ENCODE measurements at places on chromosomes 11 and 22.

GRCh38 chr11:130478204-130478701 is 29.8 kb downstream of the ADAMTS15 start:
- DNase-seq: no peak

- DNase-seq: no peak
Observed at GRCh38 chr11:1832920-1833295, 1.9 kb upstream of the SYT8 start.

- DNase-seq: no peak
Observed at GRCh38 chr22:39522567-39523300, 2.4 kb downstream of the ATF4 start.

- DNase-seq: no peak
Observed at GRCh38 chr22:35021161-35021560, 44.8 kb upstream of the ISX start.

- DNase-seq: no peak
Observed at GRCh38 chr11:45095691-45096010, 50.8 kb upstream of the PRDM11 start.

GRCh38 chr11:111423250-111423615 is 44.2 kb upstream of the POU2AF1 start:
- no peak for DNase-seq

GRCh38 chr11:94802501-94802900 is 34.3 kb downstream of the AMOTL1 start:
- no peak for DNase-seq

- no peak for DNase-seq
Observed at GRCh38 chr22:33000342-33001280, 57.6 kb downstream of the SYN3 start.

GRCh38 chr11:28464252-28464867 is 356.2 kb downstream of the METTL15 start:
- no peak for DNase-seq

DNA sequence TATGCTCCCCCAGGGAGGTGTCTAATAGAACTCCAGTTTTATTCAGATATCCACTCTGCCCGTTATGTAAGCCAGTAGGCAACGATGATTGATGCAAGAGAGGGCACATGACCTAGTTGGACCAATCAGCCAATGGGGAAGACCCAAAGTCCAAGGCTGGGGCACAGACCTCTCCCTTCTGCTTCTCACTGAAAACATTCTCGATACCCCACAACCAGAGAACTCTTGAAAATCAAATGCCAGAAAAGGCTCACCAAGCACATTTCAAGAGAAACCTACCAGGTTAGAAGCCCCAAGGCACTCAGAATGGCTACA is 7.4 kb downstream of the HIRA start:
- no peak for DNase-seq

- DNase-seq: no peak
Observed at GRCh38 chr22:28909375-28909774, 26.0 kb downstream of the ZNRF3 start.

DNA sequence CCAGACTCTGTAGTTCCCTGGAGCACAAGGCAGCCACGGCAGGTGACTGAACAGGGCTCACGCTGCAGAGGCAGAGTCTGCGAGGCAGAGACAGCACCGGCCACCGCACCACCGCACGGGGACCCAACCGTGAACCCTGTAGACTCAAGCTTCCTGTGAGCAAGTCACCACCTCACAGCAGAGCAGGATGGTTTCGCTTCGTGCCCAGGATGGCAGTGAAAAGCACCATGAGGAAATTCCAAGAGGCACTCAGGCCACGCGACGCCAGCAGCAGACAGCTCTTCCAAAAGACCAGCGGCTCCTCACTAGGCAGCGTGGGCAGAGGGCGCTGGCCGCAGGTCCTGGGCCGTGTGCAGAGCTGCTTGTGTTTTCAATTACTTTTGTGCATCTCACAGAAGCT is 24.5 kb downstream of the BRD1 start:
- DNase-seq: no peak

DNA sequence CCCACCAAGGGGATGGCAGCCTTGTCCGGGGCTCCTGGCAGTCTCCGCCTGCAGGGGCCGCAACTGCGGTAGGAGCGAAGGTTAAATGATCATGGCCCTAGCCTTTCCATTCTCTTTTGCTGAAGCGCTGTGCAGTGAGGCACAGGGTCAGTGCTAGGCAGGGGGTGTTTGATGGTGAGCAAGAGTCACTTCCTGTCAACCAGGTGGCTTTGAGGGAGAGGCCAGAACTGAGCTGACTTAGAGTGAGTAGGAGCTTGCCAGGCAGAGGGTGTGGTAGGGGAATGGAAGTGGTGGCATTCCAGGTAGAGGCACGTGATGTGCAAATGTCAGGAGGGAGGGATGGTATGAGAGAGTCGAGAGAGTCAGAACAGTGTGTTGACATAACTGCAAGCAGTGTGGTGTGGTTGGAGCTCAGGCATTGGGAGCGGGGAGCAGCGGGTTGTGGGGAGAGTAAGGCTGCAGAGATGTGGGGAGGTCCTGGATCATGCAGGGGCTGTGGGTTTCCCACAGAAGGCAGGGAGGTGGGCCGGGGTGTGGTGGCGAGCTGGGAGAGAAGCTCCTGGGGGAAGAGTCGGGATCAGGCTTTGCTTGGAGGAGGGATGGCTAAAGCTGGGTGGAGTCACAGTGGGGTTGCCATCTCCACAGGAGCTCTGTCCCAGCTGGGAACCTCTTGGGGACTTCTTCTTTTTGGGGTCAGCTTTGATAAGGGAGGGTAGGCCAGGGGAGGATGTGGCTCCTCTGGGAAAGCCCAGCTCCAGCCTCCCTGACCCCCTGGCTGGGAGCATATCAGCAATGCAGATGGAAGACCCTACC is 33.3 kb downstream of the AMPD3 start:
- no peak for DNase-seq

- no peak for DNase-seq
Observed at GRCh38 chr11:130737041-130737830, 179.0 kb downstream of the SNX19 start.

DNA sequence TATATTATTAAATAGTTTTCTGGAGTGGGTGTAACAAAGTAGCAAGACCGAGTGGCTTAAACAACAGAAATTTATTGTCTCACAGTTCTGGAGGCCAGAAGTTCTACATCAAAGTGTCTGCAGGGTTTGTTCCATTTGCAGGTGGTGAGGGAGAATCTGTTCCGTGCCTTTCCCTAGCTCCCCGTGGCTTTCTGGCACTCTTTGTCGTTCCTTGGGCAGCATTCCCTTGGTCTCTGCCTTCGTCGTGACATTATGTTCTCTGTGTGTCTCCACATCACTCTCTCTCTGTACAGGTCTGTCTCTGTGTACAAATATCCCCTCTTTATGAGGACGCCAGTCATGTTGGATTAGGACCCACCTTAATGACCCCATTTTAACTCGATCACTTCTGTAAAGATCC is 38.2 kb downstream of the LDLRAD3 start:
- DNase-seq: no peak

DNA sequence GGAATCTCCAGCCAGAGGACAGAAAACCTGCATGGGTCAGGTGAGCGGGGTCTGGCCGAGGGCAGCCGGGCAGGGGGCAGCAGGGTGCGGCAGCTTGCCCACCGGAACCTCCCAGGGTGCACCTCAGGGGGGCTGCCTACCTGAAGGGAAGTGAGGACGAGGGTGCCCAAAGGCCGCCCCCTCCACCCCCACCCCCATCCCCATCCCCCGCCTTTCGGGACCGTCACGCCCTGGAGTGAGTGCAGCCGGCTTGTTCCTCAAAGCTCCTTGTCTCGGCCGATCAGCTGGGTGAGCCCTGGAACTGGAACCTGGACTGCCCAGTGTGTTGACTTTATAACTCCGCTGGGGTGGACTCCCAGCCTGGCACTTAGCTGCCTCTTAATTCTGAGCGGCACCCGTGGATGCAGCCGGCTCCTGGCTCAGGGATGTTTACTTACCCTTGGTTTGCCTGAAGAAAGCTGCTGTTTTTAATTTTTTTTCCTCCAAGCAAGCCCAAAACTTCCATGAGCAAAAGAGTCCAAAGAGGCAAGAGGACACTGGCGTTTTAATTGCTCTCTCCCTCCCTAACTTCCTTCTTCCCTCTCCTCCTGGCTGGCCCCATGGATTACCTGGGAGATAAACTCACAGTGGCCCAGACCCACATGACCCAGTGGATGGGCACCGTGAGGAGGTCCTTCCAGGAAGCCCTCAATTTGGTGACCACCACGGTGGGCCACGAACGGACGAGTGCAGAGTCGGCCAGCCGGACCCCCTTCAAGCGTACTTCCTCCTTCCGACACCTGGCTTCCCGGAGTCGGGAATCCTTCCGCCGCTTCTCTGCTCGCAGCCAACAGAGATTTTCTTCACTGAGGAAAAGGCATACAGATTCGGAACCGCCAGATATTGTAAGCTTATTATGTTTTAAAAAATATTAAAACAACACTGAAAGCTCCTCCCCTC is 87.8 kb upstream of the CRYBB3 start:
- DNase-seq: no peak

DNA sequence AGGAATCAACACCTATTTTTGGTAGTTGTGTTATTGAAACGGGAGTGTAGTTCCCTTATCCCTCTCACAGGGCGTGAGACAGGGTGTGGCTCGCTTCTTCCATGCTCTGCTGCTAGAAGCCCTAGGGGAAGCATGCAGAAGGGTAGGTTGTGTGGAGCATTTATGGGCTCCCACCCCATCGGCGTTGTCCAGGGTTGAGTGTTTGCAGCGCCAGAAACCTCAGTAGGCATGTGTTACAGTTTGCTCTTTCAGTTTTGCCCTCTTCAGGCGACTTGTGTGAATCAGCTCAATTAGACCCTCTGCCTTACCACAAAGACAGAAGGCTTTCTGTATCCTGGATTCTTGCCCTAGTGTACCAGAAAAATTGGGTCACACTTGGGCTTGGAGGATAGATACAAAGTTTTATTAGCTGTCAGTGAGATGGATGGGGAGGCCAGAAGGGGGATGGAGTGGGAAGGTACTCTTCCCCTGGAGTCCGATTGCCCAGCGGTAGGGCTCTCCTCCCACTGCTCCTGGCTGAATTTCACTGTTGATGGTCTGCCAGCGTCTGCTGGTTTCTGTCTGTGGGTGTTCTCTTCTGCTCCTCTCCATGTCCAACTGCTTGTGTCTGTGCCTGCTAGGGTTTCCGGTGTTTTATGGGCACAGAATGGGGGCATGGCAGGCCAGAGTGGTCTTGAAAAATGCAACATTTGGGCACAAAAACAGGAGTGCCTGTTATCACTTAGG is 358.3 kb upstream of the CTSC start:
- DNase-seq: no peak

- DNase-seq: no peak
Observed at GRCh38 chr11:32456864-32457263, 21.5 kb upstream of the WT1 start.

DNA sequence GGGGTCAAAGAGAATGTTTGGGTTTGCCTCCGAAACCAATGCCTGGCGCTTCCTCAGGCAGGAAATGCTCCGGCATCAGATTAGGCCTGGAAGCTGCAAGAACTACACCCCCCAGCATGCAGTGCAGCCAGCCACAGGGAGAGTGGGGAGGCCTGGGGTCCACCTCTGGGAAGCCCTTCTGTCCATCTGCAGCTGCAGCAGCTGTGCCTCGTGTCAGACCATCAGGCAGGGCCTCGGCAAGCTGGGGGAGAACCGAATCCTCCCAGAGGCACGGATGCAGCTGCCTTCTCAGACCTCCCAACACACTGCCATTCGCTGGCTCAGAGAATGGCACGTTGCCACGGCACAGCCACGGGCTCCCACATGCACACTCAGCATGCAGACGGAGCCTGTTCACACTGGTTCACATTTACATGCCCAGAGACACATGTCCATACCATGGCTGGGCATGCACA is 57.4 kb downstream of the NECTIN1 start:
- DNase-seq: no peak

- no peak for DNase-seq
Observed at GRCh38 chr11:44824300-44824704, 97.5 kb downstream of the TSPAN18 start.

DNA sequence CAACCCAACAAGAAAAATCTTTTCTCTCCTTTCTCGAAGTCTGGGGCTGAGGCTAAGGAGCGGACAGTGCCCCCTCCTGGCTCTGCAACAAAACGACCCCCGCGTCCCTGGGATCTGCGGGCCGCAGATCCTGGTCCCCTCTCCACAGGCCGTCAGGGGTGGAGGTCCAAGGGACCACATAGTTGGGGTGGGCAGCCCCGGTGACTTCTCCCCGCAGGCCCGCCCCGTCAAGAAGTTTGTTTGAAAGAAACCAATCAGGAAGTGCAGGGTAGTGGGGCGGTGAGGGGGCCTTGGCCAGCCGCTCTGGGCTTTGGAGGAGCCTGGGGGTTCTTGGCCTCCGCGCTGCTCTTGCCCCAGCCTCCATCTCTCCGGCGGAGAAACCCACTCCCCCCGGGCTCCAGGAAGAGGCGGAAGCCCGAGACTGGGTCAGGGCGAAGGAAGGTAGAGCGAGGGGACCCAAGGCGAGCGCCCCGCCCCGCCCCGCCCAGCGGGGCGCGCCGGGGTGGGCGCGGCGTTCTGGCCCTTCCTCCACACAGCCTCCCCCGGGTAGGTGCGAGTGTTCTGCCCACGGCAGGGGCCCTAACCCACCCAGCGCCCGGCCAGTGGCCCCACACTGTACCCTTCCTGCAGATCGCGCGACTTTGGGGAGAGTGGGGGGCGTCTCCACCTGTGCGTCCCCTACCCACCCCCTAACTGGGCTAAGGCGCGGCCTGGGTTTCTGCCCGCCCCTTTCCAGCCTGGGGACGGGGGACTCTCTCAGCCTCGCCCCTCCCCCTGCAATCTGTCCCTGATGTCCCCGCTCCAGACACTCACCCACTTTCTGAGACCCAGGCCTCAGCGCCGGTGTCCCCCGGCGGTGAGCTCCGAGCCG is 1.3 kb downstream of the TP53I11 start:
- DNase-seq: peak; percentile 36

GRCh38 chr22:32411829-32412592 is at the start of gene RTCB:
Gene RTCB, minus strand, starts transcription at chr22:32412247. Its CDS starts 91 bp downstream, at chr22:32412156.
- DNase-seq: peak; percentile 72

DNA sequence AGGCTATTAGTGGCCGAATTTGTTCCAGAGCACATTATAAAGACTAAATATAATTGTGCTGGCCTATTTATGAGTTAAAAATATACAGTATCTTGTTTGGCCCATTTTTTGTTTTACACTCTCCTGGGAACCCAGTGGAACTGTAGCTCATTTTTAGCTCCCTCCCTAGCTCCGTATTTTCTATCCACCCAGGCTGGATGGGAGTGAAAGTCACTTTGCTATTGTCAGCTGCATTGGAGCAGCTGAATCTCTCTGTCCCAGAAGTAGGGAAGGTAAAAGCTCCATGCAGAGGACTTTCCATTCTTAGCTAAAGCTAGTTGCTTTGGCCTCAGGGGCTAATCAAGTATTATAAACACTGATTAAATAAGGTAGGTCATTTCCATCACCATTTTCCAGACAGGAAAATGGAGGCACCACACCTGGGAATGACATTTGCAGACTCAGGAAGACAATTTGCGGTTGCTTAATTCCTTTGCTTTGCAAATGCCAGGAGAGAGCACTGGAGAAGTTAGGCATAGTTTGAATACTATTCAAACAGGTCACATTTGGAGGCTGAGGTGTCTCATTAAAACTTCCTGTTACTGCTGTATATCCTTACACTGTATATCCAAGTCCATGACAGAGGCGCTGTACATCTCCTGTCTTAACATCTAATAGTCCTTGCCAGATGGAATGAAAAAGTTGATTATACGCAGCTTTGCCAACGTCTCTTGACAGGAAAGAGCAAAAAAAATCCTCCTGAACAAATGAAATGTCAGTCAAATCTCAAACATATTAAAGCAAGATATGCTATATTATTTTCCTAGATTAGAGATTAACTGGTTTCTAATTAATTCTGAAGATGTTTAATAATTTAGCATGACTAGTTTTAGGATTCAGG is 338.1 kb upstream of the KIRREL3 start:
- DNase-seq: no peak

- no peak for DNase-seq
Observed at GRCh38 chr11:3093281-3094191, 36.3 kb upstream of the CARS1 start.

- no peak for DNase-seq
Observed at GRCh38 chr11:75853971-75854370, 39.0 kb downstream of the UVRAG start.

GRCh38 chr11:64747961-64748665 is 4.2 kb upstream of the RASGRP2 start:
- no peak for DNase-seq

Measured in AML-193 (cell line).